Activated CD4-positive, alpha-beta T cell treated with anti-CD3 and anti-CD28 coated beads, Interleukin-2, amount 50 U/mL, for 16 hours (primary cell): ENCODE measurements at places on chromosomes 13 and 19.

- peak; percentile 20 for DNase-seq
Observed at GRCh38 chr13:36848199-36848982, 29.4 kb downstream of the RFXAP start.

GRCh38 chr13:112859817-112860190 is 109.2 kb upstream of the MCF2L start:
- DNase-seq = no peak

DNA sequence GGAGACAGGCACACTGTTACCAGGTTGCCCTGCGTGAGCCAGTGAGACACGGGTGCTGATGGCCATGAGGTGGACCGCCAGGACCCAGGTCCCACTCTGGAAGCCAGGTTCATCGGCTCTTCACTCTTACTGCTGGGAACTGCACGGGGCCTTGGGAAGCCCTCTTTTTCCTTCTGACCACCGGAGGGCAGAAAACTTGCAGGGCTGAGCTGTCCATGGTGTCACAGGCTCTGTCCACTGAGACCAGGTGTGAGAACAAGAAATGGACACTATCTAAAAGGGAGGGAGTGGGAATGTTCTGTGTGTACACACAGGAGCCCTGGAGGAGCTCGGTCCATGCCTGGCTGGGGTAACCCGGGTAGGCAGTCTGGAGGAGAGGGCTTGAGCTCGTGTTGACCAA is 93.4 kb downstream of the UQCRFS1 start:
- DNase-seq = no peak

- DNase-seq = no peak
Observed at GRCh38 chr19:44702551-44703176, 3.7 kb downstream of the CEACAM16 start.

- no peak for DNase-seq
Observed at GRCh38 chr13:42017264-42017663, 31.2 kb upstream of the DGKH start.

DNA sequence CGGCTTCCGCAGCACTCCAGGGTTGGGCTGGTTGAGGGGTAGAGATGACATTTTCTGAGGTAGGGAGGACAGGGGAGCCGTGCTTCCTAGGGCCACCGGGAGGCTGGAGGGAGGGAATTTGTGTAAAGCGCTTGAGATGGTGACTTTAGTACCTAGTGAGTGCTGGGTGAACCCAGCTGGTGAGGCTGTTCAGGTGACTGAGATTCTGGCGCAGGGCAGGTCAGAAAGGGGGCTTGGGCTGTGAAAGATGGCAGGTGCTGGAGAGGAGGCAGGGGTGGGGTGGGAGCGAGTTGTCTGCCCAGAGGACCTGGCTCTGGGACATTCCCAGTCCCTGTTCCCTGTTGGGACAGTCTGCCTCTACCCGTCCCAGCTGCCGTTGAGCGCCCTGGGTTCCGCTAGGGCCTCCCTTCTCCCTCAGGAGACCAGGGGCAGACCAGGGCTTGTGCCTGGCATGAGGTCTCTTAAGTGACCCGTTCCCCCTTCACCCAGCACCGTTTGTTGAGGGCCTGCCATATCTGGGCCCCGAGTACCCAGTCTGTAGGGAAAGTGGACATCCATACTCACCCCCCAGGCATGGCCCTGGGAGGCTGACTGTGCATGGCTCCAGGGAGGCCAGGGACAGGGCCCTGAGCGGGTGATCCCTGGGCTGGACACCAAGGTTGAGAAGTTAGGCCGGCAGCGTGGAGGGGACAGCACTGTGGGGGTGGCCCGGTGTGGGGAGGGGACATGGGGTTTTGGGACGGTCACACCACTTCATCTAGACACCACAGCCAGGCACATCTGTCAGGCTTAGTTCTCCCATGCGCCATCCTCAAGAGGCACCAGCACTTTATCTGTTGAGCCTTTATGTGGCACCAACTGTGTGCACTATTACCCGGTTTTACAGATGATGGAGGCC is 5.0 kb downstream of the PTOV1 start:
- no peak for DNase-seq

- DNase-seq = no peak
Observed at GRCh38 chr19:4684312-4685095, 14.4 kb upstream of the MYDGF start.

GRCh38 chr13:113224486-113224885 is 15.1 kb downstream of the CUL4A start:
- DNase-seq = no peak

GRCh38 chr19:18176367-18177310 is 3.0 kb downstream of the IFI30 start:
- no peak for DNase-seq
